ENCODE measurements at places on chromosomes 6 and 20. TPM values are rescaled to one million over a fixed set of nuclear protein-coding genes. Genes with fewer than 3 reads are reported as not detected.

GRCh38 chr6:45815466-45816125 lies 200.1 kb downstream of the CLIC5 start:
- H3K27me3 ChIP-seq: no peaks in the 10 kb centered on the region

DNA sequence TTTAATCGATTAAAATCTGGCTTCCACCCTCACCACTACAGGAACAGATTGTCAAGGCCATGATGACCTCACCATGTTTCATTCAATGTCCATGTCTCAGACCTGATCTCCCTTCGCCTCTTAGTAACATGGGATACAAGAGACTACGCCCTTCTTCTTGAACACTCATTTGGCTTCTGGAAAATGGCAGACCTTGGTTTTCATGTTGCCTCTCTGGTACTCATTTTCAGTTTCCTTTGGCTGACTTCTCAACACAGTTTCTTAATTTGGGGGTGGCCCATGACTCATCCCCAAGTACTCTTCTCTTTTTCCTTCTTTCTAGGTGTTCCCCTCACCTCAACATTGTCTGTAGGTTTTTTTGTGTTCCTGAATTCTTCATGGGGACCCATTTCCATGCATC lies 22.7 kb downstream of the TMX4 start:
- no peak overlapping the region for H3K4me3 ChIP-seq
- no peak overlapping the region for H3K27ac ChIP-seq
- no peak for DNase-seq
- H3K4me1 ChIP-seq: no peaks in the 10 kb centered on the region
- H3K36me3 ChIP-seq: no peaks in the 10 kb centered on the region
- H3K27me3 ChIP-seq: no peaks in the 10 kb centered on the region

DNA sequence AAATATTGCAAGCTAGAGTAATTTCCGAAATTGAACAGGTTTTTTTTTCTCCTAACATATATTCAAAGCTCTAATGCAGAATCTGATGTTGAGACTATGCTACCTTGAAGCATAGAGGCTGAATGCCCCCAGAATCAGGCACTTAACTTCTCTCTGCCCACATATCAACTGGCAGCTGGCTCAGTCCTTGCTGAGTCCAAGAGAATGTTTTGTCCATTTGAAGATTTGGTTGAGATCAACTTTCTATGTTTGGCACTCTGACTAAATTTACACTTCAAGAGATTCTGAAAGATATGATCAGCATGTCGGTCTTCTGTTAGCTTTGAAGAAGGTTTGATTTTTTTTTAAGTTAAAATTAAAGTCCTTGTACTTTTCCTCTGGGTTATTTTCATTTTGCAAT lies 1298.1 kb downstream of the EPHA7 start:
- no peak for DNase-seq
- no peaks in the 10 kb centered on the region for H3K36me3 ChIP-seq
- no peak overlapping the region for H3K27ac ChIP-seq

GRCh38 chr6:130888246-130888645 lies 61.0 kb downstream of the SMLR1 start:
- peaks cover 5% of the 10 kb centered on the region for H3K4me1 ChIP-seq
- H3K4me3 ChIP-seq: no peak overlapping the region
- DNase-seq: no peak

DNA sequence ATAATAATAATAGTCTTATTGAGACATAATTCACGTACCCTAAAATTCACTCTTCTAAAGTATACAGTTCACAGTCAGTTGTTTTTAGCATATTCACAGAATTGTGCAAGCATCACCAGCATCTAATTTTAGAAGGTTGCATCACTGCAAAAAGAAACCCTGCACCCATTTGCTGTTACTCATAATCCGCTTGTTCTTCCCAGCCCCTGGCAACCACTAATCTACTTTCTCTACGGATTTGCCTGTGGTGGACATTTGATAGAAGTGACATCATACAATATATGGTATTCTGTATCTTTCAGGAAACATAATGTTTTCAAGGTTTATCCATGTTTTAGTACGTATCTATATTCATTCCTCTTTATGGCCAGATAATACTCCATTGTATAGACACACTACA lies 41.5 kb upstream of the FAM184A start:
- H3K27ac ChIP-seq: no peak overlapping the region
- H3K4me3 ChIP-seq: no peak overlapping the region
- no peaks in the 10 kb centered on the region for H3K36me3 ChIP-seq

DNA sequence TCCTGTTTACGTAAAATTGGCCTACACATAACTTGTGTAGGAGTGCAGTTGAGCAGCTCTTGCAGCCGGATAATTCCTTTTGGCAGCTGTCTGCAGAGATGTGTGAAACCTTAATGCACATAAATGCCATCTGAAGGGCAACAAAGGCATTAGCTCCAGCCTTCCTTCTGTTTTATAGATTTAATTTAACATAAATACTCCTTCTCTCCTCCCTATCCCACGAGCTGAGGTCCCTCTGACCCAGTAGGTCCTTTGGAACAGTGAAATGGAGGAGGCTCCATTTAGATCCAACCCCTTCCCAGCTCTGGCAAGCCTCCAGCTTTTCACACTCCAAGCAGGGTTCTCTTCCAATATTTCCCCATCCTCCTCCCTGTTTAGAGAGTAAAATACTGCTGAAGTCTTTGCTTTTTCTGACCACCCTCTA lies 6.5 kb downstream of the PLEKHG1 start:
- no peak overlapping the region for H3K4me3 ChIP-seq
- no peak for DNase-seq
- no peaks in the 10 kb centered on the region for H3K36me3 ChIP-seq
- H3K27me3 ChIP-seq: peaks cover 6% of the 10 kb centered on the region
- no peaks in the 10 kb centered on the region for H3K4me1 ChIP-seq

DNA sequence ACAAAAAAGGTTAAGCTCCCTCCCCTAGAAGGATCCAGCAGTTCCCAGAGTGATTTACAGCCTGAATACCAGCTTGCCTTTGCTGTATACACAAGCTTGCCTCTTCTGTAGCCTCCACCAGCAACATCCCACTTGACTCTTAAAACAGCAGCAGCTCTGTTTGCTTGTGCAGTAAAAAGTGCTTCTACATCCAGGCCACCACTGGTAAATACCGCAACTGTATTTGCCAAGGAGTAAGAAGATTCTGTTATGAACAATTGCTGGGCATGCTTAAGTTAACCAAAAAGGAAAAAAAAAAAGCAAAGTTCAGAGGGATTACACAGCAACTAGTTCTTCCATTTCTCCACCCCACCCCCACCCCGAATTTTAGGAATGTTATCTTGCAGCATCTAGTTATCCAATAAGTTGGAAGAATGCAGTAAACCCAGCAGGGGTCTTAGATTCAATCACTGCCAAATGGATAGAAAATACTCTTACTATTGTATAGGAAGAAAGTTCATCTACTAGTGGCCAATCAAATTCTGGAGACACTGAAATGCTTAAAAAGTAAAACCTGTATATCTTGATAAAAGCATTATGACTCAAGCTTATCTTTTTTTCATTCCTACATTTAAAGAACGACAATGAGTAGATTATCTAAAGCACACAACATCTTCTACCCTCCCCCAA lies 4.8 kb downstream of the SALL4 start:
- H3K27me3 ChIP-seq: peaks cover 2% of the 10 kb centered on the region
- no peak overlapping the region for H3K4me3 ChIP-seq
- H3K4me1 ChIP-seq: peaks cover 4% of the 10 kb centered on the region
- H3K27ac ChIP-seq: no peak overlapping the region
- peak; percentile 20 for DNase-seq

- H3K4me3 ChIP-seq: no peak overlapping the region
- H3K4me1 ChIP-seq: no peaks in the 10 kb centered on the region
- DNase-seq: no peak
- no peaks in the 10 kb centered on the region for H3K27me3 ChIP-seq
Observed at GRCh38 chr6:165999279-165999678, 168.4 kb downstream of the TBXT start.

DNA sequence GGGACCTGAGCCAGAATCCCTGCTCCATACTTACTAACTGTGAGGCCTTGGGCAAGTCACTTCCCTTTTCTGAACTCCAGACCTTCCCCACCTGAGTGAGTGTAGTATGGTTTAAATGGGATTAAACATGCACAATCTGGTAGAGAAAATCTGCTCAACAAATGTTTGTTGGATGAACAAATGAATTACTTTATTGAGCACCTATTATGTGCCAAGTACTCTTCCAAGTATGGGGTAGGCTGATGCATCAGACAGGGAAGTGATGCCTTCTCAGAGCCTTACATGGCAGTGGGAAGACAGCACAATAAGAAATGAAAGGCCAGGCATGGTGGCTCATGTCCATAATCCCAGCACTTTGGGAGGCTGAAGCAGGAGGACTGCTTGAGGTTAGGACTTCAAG lies 15.0 kb upstream of the LBP start:
- H3K4me3 ChIP-seq: no peak overlapping the region
- H3K4me1 ChIP-seq: no peaks in the 10 kb centered on the region
- H3K27me3 ChIP-seq: peaks cover 8% of the 10 kb centered on the region
- no peak overlapping the region for H3K27ac ChIP-seq
- DNase-seq: no peak
- no peaks in the 10 kb centered on the region for H3K36me3 ChIP-seq

DNA sequence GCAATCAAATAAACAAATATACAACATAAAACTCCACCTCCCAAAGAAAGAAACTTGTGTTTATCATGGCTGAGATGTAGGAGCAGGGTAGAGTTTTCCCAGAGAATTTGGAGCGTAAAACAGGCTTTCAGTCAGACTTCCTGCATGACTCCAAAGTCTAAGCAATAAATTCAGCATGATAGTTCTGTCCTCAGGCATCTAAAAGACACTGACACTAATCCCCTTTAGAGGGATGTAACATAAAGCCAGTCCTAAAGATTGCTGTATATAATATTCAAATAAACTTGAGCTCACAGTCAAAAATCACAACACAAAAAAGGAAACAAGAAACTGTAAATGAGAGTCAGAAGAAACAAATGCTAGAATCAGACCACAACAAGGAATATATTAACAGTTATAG lies 234.4 kb downstream of the CENPW start:
- H3K36me3 ChIP-seq: no peaks in the 10 kb centered on the region
- no peaks in the 10 kb centered on the region for H3K27me3 ChIP-seq
- no peaks in the 10 kb centered on the region for H3K4me1 ChIP-seq
- H3K27ac ChIP-seq: no peak overlapping the region

DNA sequence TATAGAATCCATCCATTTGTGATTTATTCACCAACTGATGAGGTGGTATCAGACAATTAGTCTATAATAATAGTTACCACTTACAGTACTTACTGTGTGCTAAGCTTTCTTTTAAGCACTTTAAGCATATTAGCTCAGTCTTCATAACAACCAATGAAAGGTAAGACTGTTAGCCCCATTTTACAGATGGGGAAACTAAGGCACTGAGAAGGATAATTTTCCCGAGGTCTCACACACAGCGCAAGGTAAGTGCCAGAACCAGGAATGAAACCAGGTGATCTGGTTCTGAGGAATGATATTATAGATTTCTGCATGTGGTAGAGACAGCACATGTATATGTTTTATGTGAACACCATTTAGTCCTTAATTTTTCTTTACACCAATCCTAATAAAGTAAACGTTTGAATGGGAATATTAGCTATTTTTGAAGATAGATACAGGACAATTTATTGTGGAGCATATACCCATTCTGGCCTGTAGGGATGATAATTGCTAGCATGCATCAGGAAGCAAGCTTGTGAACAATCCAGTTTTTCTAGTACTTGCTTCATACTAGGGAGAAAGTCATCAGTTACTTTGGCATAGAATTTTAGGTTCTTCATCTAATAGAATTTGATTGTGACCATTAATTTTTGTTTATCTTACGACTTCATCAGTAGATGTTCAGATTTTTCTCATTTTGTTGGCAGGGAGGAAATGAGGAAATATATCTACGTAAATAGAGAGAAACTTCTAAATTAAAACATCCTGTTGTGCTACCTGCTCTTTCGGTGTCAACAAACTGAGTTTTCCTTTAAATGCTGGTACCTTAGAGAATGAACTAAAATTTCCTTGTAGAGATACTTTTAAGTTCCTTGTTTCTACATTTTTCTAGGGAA lies 3.0 kb downstream of the YWHAB start:
- H3K4me1 ChIP-seq: no peaks in the 10 kb centered on the region
- no peaks in the 10 kb centered on the region for H3K27me3 ChIP-seq
- peaks cover 2% of the 10 kb centered on the region for H3K36me3 ChIP-seq
- DNase-seq: no peak

DNA sequence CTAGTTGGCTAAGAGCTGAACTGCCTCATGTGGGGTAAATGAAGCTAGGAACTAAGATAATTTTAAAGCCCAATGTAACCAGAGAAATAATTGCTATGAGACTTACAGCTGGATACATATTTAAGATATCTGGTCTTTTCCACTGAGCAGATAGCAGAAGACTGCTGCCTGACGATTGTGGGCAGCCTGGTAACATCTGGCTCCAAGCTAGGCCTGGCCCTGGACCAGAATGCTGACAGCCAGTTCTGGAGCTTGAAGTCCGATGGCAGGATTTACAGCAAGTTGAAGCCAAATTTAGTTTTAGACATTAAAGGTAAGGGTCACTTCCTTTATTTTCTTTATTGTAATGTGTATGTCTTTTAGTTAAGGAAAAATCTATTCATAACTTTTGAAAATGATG lies 65.7 kb downstream of the RTN4IP1 start:
- no peak for DNase-seq
- no peaks in the 10 kb centered on the region for H3K4me1 ChIP-seq
- no peaks in the 10 kb centered on the region for H3K36me3 ChIP-seq
- no peaks in the 10 kb centered on the region for H3K27me3 ChIP-seq

DNA sequence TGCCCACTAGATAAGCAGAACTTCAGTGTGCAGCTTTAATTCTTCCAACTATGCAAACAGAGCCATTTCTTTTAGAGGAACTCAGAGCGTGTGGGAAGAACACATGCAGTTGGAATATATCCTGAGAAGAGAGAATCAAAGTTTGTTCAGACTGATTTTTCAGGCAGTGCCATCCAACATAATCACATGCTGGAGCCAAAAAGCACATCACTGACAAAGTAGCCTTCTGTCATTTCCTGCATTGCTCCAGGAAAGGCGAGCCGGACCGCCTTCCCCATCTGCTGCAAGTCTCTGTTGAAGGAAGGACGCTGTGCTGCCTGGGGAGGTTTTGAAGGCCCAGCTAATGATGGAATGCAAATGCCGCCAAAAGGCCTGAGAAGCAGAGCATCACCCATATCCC lies 98.4 kb downstream of the DOK5 start:
- H3K27me3 ChIP-seq: no peaks in the 10 kb centered on the region
- no peak overlapping the region for H3K27ac ChIP-seq
- DNase-seq: no peak
- no peaks in the 10 kb centered on the region for H3K4me1 ChIP-seq
- H3K36me3 ChIP-seq: no peaks in the 10 kb centered on the region
- no peak overlapping the region for H3K4me3 ChIP-seq

GRCh38 chr20:47775841-47776240 lies 9.4 kb downstream of the SULF2 start:
- no peak overlapping the region for H3K4me3 ChIP-seq
- no peak overlapping the region for H3K27ac ChIP-seq
- no peaks in the 10 kb centered on the region for H3K36me3 ChIP-seq
- no peaks in the 10 kb centered on the region for H3K27me3 ChIP-seq
- DNase-seq: no peak

DNA sequence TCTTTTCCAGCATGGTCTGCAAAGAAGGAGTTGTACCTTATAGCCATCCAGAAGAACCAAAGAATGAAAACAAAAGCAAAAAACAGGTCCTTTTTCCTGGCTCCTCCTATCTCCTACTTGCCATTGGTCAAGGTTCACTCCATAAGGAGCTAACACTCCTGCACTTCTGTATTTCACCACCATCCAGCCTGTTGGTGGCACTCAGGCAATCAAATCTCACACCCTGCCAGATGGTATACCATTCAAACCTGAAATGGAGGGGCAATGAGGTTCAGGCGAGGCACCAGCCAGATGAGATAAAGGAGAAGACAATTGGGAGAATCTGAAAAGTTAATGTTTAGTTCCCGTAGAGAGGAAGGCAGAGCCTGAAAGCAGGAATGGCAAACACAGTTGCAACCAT lies 203.8 kb downstream of the ALDH8A1 start:
- H3K4me3 ChIP-seq: no peak overlapping the region

Gene KHDC3L
- not detected for total RNA-seq

Gene KCNQ5
- total RNA-seq: 4.9 TPM

Gene ERVFRD-1
- not detected for total RNA-seq

Gene GGTLC1
- total RNA-seq: not detected

All from fibroblast of lung (primary cell).